A549 treated with AZD2906 at 1 μM for 4 hours (cell line): ENCODE measurements at places on chromosomes 16 and 17. TPM values are rescaled to one million over a fixed set of nuclear protein-coding genes. Genes with fewer than 3 reads are reported as not detected.

PRRT2 gene
- total RNA-seq: 0.27 to 0.38 TPM (median 0.32 TPM) in 5 replicates

TVP23A gene
- 0.08 to 0.29 TPM (median 0.17 TPM) in 4 of 5 replicates, not detected in the other for total RNA-seq

EME2 gene
- total RNA-seq: 5.9 to 12.6 TPM (median 8.3 TPM) in 5 replicates

ZSCAN10 gene
- 0.03 to 0.05 TPM in 2 of 5 replicates, not detected in the others for total RNA-seq

KRT40 gene
- total RNA-seq: not detected in 5 replicates
